Prostate gland (tissue), 2 donors: ENCODE measurements at places on chromosomes 11 and 22. TPM values are rescaled to one million over a fixed set of nuclear protein-coding genes. Genes with fewer than 3 reads are reported as not detected.
A peak's percentile ranks its signal among the peaks of the same experiment; 100 is the strongest.

GRCh38 chr22:35615156-35615555 is 2.0 kb downstream of the MB start:
- no peak overlapping the region for H3K27ac ChIP-seq
- H3K4me1 ChIP-seq = no peaks in the 10 kb centered on the region
- no peaks in the 10 kb centered on the region for H3K36me3 ChIP-seq
- no peak for DNase-seq
- no peak overlapping the region for H3K4me3 ChIP-seq

- DNase-seq = no peak
- H3K4me1 ChIP-seq = no peaks in the 10 kb centered on the region
- no peaks in the 10 kb centered on the region for H3K36me3 ChIP-seq
- H3K27me3 ChIP-seq = no peaks in the 10 kb centered on the region
- no peak overlapping the region for H3K27ac ChIP-seq
These were observed 62.9 kb upstream of the NAV2 start for GRCh38 chr11:19649751-19650150.

DNA sequence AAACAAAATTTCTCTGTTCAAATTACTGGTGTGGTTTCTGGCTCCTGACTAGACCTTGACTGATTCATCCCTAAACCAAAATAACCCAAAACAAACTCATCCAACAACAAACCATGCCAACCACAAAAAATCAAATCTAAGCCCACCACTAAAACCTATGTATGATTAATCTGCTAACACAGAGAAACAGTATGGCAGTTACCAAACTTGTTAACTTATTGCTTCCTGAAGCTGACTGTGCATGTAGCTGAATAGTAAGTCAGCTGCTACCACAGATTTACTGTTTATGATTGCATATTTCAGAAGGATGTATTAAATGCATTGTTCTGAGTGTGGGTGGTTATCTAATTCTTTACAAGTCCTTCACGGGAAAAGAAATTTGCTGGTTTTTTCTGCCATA is 231.1 kb downstream of the SWAP70 start:
- H3K27ac ChIP-seq = no peak overlapping the region
- H3K4me1 ChIP-seq = no peaks in the 10 kb centered on the region
- no peaks in the 10 kb centered on the region for H3K36me3 ChIP-seq
- DNase-seq = no peak
- no peak overlapping the region for H3K4me3 ChIP-seq
- H3K27me3 ChIP-seq = no peaks in the 10 kb centered on the region

- no peak overlapping the region for H3K27ac ChIP-seq
- H3K27me3 ChIP-seq = no peaks in the 10 kb centered on the region
- peaks cover 3% of the 10 kb centered on the region for H3K4me1 ChIP-seq
- no peak overlapping the region for H3K4me3 ChIP-seq
These were observed 20.7 kb upstream of the ARFGAP3 start for GRCh38 chr22:42877597-42878340.

- H3K4me1 ChIP-seq = no peaks in the 10 kb centered on the region
- no peak overlapping the region for H3K27ac ChIP-seq
- no peaks in the 10 kb centered on the region for H3K36me3 ChIP-seq
- H3K27me3 ChIP-seq = no peaks in the 10 kb centered on the region
- no peak for DNase-seq
These were observed 34.5 kb downstream of the TNKS1BP1 start for GRCh38 chr11:57290288-57290687.

- H3K4me1 ChIP-seq = no peaks in the 10 kb centered on the region
- H3K27ac ChIP-seq = no peak overlapping the region
- no peak overlapping the region for H3K4me3 ChIP-seq
- H3K36me3 ChIP-seq = no peaks in the 10 kb centered on the region
- H3K27me3 ChIP-seq = no peaks in the 10 kb centered on the region
- DNase-seq = no peak
These were observed 17.0 kb downstream of the FADD start for GRCh38 chr11:70220136-70220535.

GRCh38 chr11:111417766-111418435 is 38.8 kb upstream of the POU2AF1 start:
- H3K27ac ChIP-seq = peak overlapping the region; percentile 55
- H3K4me1 ChIP-seq = no peaks in the 10 kb centered on the region
- no peaks in the 10 kb centered on the region for H3K36me3 ChIP-seq
- peak; percentile 41 for DNase-seq

- no peaks in the 10 kb centered on the region for H3K4me1 ChIP-seq
- no peaks in the 10 kb centered on the region for H3K36me3 ChIP-seq
- no peaks in the 10 kb centered on the region for H3K27me3 ChIP-seq
- no peak overlapping the region for H3K4me3 ChIP-seq
These were observed 32.5 kb upstream of the YWHAH start for GRCh38 chr22:31911565-31912406.

DNA sequence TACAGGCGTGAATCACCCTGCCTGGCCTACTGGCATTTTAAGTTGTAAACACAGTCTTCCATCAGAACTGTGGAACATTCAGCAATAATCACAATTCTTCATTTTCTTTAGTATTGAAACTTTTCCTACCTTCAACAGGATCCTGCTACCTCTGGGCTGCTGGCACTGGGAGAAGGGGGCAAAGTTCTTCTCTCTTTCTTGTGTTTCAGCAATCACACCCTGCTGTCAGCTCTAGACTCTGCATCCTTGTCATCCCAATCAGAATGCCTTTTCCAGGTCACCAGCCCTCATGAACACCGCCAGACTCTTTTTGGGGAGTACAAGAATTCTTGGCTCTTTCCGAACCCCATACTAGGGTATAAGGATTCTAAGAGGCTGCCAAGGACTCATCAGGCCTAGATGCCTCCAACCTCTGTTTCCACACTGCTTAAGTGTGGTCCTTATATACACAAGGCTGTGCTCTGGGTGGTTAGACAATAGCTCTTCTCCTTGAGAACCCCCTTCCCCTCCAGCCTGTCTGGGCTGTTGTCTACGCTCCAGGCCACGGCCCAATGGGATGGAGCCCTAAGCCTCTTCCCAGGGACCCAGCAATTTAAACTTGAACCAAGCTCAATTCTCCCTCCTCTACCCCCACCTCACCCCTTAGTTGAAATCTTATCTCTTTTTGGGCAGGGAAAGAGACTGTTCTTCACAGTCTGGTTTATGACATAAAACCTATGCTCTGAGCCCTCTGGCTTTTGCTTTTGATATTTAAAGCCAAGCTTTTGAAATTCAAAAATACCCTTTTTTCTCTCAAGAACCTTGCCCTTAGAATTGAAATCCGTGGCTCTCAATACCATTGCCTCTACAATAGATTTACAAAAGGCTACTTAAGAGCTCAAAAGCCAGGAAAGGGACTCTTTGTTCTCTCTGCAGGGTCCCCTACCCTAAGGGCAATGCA is 327.4 kb downstream of the BUD13 start:
- H3K36me3 ChIP-seq = no peaks in the 10 kb centered on the region
- H3K27ac ChIP-seq = no peak overlapping the region
- no peaks in the 10 kb centered on the region for H3K27me3 ChIP-seq
- H3K4me3 ChIP-seq = no peak overlapping the region
- DNase-seq = no peak

GRCh38 chr11:120613264-120614226 is 102.0 kb downstream of the GRIK4 start:
- no peak overlapping the region for H3K27ac ChIP-seq
- H3K27me3 ChIP-seq = no peaks in the 10 kb centered on the region
- H3K4me1 ChIP-seq = no peaks in the 10 kb centered on the region
- DNase-seq = no peak

GRCh38 chr11:118341815-118342489 is 553 bp downstream of the CD3D start:
- H3K27ac ChIP-seq = no peak overlapping the region
- H3K4me3 ChIP-seq = no peak overlapping the region
- H3K4me1 ChIP-seq = no peaks in the 10 kb centered on the region
- no peaks in the 10 kb centered on the region for H3K36me3 ChIP-seq
- no peak for DNase-seq

DNA sequence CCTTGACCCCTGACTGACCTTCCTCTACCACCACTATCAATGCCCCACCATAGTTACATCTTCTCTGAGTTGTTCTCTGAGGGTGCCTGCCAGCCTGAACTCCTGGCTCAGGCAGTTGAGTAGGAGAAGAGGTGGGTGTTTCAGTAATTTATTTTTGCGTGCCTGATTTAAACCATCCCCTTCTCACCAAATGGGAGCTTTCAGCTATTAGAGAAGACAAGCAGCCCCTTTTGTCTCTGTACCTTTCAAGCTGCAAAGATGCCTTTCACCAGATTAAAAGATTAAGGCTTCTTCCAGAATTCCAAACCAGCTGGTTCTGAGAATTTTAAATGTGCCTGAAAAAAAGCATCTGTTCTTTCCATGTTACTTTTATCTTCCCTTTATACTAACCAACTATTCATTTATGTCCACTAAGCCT is 223.8 kb downstream of the FAM76B start:
- no peaks in the 10 kb centered on the region for H3K4me1 ChIP-seq
- DNase-seq = no peak
- H3K27me3 ChIP-seq = no peaks in the 10 kb centered on the region
- H3K27ac ChIP-seq = no peak overlapping the region
- no peak overlapping the region for H3K4me3 ChIP-seq

DNA sequence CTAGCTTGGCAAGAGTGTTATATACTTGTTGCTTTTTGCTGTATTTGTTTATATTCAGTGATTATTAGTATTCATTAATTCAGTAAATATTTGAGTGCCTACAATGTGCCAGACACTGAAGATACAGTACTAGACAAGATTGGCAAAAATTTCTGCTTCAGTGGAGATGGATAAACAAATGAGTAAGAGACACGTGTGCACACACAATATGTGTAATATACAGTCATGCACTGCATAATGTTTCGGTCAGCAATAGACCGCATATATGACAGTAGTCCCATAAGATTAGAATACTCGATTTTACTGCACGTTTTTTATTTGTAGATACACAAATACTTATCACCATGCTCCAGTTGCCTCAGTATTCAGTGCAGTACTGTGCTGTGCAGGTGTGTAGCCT is 104.9 kb upstream of the GAL start:
- H3K36me3 ChIP-seq = no peaks in the 10 kb centered on the region
- H3K4me1 ChIP-seq = no peaks in the 10 kb centered on the region
- no peaks in the 10 kb centered on the region for H3K27me3 ChIP-seq
- no peak overlapping the region for H3K27ac ChIP-seq

GRCh38 chr22:29313576-29314466 is 1.7 kb downstream of the RASL10A start:
- no peak overlapping the region for H3K4me3 ChIP-seq
- no peak overlapping the region for H3K27ac ChIP-seq
- H3K36me3 ChIP-seq = no peaks in the 10 kb centered on the region
- H3K4me1 ChIP-seq = peaks cover 25% of the 10 kb centered on the region
- no peaks in the 10 kb centered on the region for H3K27me3 ChIP-seq
- DNase-seq = no peak

GRCh38 chr11:28592141-28592540 is 484.0 kb downstream of the METTL15 start:
- H3K36me3 ChIP-seq = no peaks in the 10 kb centered on the region
- no peaks in the 10 kb centered on the region for H3K27me3 ChIP-seq
- no peaks in the 10 kb centered on the region for H3K4me1 ChIP-seq
- H3K4me3 ChIP-seq = no peak overlapping the region
- no peak overlapping the region for H3K27ac ChIP-seq

The ASCL2 gene
- 3.9 TPM for total RNA-seq

The ZFPL1 gene
- total RNA-seq = 61.6 TPM

The RHOD gene
- 69.5 TPM for total RNA-seq

The ANKK1 gene
- 0.97 TPM for total RNA-seq

The OR8D4 gene
- total RNA-seq = not detected

The TENM4 gene
- 2.6 TPM for total RNA-seq

The MUC5B gene
- total RNA-seq = 17.3 TPM

The HBB gene
- total RNA-seq = 15.7 TPM

The POTEH gene
- total RNA-seq = 70.7 TPM

The BLID gene
- total RNA-seq = 3.3 TPM

The BRD1 gene
- 74.2 TPM for total RNA-seq
